ENCODE measurements at places on chromosomes 12 and 14.

DNA sequence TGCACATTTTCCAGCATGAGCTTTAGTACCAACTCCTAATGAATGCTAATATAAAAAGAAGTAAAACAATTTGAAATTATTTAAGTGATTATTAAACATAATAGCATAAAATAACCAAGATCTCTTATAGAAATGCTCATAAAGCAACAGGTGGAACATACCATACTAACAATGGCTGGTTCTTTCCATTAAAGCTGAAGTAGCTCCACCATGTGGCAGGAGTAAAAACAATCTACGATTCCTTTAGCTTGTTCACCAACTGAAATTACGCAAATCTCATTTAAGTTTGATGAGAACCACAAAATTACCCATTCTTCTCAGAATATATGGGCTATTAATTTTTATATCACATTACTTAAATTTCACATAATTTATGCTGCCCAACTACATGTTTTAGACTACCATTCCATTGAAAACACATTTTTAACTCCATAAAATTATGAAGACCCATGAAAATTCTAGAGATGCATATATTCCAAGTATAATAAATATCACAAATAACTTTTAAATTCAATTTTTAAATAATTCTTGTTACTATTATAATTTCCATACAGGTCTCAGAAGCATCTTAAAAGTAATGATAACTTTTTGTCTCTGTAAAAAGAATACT is 213.6 kb downstream of the DAD1 start:
- DNase-seq: no peak

- no peak for DNase-seq
Observed at GRCh38 chr12:83097643-83098342, 411.1 kb downstream of the TMTC2 start.

- no peak for DNase-seq
Observed at GRCh38 chr14:105392131-105393090, 5.9 kb upstream of the TEX22 start.

DNA sequence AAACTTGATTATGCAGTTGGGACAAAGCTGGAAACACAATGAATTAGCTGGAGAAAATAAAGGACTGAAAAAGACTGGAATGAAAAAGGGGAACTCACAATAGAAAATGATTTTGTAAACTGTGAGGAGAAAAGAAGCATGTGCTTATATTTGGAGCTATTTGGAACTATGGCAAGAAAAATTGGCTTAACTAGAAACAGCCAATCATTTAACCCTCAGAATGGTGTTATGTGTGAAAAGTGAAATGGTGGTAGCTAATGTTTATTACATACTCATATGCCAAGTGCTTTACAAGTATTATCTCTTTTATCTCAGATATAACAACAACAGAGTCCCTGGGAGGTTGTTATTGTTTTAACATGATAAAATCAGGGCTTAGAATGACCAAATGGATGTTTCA is 583.1 kb upstream of the SEL1L start:
- DNase-seq: no peak

- no peak for DNase-seq
Observed at GRCh38 chr14:93316716-93317115, 16.1 kb downstream of the BTBD7 start.

DNA sequence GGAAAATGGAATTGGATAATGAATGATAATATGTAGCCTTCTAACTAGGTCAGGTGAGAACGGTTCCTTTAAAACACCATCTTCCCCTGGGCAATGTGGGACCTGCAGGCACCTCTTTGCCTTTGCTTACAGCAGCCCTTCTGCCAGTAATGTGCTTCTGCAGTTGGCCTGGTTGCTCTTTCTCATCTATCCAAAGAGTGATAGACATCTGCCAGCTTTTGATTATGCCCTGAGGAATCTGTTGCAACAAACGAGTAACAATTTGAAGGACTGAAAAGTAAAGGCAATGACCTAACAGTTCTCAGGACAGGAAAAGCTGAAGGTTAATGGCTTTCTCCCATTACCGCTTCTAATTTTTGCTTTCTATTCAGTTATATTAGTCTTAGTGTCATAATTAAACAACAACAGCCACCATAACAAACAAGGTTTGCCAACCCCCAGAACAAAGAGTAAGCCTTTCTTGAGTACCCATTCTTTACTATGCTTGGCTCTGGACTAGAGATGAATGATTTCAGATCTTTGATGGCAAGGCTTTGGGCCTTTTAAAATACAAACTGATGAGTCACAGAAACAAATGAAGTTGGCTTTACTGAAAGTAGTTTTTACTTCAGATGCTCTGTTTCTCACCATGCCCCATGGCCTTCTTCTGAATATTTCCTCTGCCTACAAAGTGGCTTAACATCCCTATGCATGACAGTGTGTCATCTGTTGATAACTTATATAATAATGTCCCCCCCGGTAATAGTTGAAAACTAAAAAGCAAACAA is 76.1 kb upstream of the KRR1 start:
- DNase-seq: no peak

DNA sequence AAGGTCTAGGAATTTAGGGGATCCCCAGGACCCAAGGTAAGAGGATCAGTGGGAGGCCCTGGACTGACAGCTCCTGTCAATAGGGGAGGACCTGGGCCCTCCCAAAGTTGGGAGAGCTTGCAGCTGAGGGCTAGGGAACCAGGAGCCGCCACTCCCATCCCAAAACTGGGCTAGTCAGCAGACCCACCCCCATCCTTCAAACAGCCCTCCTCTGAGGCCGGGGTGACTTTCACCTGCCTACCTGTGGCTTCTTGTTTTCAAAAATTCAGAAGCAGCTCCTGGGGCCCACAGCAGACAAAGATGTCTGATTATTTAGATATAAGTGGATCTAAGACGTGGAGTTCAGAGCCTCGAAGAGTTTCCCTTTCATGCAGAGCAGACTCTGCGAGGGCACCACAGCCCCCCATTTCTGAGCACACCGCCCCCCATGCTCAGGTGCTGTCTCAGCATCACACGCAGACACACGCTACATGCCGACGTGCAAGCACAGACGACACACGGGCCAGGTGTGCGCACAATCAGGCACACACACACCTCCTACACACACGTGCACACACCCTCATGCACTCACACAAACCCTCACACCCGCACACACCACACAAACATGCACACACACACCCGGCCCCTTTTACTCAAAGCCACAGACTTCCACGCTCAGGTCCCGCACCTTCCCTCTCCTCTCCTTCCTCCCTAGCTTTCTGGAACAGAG is 21.9 kb downstream of the DIO3 start:
- DNase-seq: no peak

DNA sequence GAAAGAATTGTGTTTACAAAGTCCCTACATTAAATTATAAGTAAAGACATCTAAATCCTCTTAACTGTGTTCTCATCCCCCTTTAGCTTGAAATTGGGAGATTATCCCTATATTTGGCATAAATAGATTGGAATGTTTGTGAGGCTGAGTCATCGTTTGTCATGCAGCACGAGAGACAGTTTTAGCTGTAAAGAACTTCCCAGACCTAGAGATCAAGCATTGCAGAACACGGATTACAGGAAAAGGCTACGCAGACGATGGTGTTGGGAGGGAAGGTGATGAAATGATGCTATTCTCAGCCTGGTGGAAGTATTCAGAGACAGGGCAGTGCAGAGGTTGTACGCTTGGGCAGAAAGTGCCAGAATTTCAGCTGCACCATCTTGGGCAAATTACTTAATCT is 93.8 kb downstream of the PTPRB start:
- no peak for DNase-seq

- no peak for DNase-seq
Observed at GRCh38 chr14:74976264-74977113, 21.1 kb upstream of the PGF start.

DNA sequence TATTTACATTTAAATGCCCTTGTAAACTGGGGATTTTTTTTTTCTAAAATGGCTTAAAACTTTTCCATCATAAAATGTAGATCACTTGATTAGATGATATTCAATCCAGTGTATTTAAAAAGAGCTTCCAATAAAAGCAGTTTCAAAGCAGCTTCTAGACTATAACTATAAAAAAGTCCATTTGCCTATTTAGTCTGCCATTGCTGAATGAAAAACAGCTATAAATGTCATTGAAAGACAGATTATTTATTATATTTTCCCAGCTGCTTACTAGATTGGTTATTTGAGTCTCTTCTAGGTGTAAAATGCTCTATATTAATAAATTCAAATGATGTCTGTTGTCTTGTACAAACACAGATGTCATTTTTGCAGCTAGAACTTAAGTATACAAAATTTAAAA is 414.8 kb downstream of the RMST start:
- no peak for DNase-seq

- no peak for DNase-seq
Observed at GRCh38 chr12:27434673-27435565, 11.6 kb upstream of the SMCO2 start.

DNA sequence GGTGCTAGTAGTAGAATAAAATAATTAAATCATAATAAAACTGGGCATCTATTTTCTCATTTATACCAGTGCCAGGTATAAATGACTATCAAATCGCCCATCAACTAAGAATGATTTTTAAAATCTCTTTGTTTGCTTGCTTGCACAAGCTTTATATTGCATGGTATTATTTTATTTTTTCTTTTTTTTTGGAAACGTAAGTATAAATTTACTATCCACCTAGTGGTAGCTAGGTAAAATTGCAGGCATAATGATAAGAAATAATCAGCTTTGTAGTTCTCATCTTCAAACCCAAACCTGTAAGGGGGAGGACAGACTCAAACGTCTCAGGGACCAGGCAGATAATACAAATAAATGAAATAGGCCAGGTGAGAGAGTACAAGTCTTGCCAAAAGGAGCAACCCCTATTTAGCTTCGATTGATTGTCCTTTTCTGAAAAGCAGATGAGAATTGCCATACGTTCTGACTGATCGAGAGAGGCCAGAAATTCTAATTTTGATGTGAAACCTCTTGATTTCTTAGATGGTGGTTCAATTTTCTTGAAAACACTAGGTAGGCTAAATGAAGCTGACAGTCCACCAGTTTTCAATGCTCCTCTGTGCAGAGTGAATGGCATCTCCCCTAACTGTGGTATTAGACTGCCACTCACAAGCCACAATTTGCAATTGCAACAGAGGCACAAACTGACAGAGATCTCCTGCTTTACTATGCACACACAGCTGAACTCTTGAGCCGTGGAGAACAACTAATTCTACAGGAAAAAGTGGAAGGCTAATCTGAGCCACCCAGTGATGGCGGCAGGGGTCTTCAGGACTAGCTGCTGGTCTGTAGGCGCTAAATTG is 189.3 kb downstream of the DACT1 start:
- DNase-seq: no peak

DNA sequence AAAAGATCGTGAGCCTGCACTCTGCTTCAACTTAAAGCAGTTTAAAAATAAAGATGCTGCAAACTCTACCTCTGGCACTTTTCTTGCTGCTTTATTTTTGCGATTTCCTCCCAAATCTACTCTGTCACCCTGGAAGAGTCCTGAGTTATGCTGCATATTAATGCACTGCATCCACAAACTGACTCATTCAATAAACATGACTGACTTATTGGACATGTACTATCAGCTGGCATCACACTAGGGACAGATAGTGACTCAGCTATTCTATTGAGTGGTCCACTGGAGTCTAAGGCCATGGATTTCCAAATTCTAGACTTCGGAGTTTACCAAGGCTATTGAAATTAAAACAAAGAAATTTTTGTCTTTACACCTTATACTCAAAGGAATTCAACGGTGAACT is 90.7 kb upstream of the PTPRR start:
- no peak for DNase-seq

DNA sequence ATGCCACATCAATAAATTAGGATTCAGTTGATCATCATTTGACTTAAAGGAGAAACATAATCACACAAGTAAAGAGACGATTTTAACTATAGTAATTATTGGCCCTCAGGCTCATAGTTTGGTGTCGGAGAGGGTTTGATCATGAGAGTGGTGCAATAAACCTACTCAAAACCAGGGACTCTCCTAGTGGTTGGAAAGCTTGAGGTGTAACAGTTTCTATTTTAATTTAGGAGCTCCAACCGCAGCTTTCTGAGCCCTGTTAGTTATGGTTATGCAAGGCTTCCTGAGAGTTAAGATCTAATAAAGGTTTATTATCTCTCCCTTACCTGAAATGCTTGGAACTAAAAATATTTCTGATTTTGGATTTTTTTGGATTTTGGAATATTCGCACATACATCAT is 36.4 kb downstream of the TMTC2 start:
- DNase-seq: no peak

GRCh38 chr14:98924046-98924445 is 348.0 kb downstream of the BCL11B start:
- DNase-seq: no peak

DNA sequence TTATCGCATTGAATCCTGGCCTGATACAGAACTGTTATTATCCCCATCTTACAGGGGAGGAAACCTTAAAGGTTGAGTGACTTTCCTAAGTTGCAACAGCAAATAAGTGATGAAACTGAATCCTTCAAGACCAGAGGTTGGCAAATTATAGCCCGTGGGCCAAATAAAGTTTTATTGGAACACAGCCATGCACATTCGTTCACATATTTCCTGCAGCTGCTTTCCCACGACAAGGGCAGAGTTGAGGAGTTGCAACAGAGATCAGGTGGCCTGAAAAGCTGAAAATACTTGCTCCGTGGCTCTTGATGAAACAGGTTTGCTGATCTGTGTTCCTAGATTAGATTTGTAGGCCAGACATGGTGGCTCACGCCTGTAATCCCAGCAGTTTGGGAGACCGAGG is 126.7 kb downstream of the PHETA1 start:
- no peak for DNase-seq

DNA sequence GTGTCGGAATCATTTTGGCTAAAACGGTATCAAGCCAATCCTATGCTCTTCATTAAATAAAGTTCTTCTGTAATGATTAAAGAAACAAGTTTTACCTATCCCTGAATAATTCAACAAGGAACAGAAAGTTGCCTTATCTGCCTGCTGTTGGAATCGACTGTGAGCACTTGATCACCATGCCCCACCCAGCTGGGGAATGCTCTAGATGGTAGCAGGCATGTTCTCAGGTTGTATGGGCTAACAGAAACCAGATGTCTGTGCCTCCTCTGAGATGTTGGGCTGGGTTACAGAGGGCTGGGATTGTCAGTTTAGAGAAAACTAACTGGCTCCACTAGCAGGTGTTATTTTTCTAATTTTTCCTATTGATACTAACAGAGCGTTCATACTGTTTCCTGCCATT is 28.9 kb downstream of the RTRAF start:
- DNase-seq: no peak

DNA sequence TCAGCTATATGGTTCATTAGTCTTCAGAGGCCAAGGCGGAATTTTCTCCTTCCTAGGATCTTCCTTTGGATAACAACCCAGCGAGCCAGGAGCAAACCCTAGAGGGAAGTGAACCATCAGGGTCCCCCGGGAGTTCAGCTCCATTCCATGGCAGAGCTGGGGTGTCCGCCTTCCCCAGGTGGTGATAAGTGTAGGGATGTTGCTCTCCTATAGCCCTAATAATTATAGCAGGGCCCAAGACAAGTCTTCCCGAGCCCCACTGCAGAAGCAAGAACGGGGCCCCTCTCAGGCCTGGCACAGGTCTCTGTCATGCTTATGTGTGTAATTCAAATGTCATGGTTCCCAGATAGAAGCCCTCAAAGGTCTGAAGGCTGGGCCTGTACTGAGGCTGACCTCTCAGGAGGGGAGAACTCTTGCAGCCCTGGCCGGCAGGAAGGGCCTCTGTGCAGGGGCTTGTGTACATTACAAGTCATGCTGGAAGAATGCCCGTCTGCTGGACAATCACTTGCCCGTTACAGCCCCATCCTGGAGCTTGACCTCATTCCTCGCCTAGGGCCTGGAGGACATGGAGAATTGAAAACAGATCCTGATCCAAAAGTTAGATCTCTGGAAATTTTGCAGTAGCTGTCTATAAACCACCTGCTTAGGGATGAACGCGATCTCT is 17.3 kb downstream of the LRTM2 start:
- DNase-seq: no peak

GRCh38 chr14:31388687-31389413 is 31.5 kb downstream of the HEATR5A start:
- no peak for DNase-seq
